Stimulated activated naive CD8-positive, alpha-beta T cell treated with anti-CD3 and anti-CD28 coated beads, Interleukin-15, Interleukin-2, amounts not matched to agents 100 U/mL and 50 U/mL, for 24 hours (primary cell): ENCODE measurements at places on chromosomes 12 and 14.
A peak's percentile ranks its signal among the peaks of the same experiment; 100 is the strongest.

DNA sequence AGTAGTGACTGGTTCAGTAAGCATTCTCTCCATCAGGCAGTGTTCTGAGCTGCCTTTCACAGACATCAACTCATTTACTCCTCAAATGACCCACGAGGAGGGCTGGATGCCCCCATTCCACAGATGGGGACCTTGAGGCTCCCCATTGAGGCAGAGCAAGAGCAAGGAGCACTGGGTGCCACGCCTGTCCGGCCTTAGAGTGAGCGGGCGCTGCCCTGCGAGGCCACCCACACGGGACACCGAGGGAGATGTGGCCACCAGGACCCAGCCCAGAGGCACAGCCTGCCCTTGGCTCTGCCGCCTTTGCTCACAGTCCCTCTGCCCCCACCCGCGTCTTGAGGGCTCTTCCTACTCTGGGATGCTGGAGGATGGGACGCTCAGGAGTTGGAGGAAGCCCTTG, 3.0 kb downstream of the FBRSL1 start:
- no peak for DNase-seq

GRCh38 chr12:21614506-21614905, 9.9 kb upstream of the GYS2 start:
- DNase-seq, result no peak

- DNase-seq, result no peak
These were observed 250.4 kb downstream of the CHST11 start for GRCh38 chr12:104707194-104707593.

- no peak for DNase-seq
These were observed 40.6 kb downstream of the SPRING1 start for GRCh38 chr12:116697305-116697704.

DNA sequence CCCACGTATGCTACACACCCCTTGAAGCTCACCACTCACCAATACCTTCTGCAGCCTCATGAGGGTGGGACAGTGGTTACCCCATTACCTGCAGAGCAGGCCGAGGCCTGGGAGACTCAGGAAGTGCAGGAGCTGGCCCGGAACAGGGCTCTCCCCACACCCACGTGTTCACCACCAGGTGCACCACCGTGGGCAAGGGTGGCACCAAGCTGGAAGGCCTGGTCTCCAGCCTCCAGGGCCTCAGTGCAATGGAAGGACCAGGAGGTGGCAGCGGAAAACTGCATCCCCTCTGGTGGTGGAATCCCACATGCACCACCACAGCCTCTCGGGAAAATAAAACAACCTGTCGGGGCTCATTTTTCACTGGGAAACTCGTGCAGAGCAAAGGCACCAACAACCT, 36.4 kb downstream of the ITPK1 start:
- DNase-seq, result no peak

GRCh38 chr12:92796650-92797049, 93.9 kb downstream of the PLEKHG7 start:
- DNase-seq, result no peak

DNA sequence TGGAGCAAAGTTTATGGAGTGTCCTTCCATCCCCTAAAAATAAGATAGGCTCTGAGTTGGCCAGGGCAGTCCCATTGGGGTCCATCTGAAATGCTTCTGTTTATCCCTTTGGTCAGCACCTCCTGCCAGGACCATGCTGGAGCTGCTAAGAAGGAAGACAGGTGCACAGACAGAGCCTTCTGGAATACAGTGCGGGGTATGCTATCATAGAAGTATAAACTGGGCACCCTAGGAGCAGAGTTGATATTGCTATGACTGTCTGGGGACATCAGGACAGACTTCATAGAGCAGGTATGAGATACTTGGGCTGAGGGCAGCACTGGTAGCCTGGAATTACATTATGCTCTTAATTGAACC, 170.4 kb upstream of the HIF1A start:
- no peak for DNase-seq

GRCh38 chr12:14959126-14959440, 2.3 kb downstream of the ARHGDIB start:
- peak; percentile 51 for DNase-seq

- DNase-seq, result peak; percentile 84
These were observed 39.9 kb downstream of the CORO1C start for GRCh38 chr12:108691175-108691997.

DNA sequence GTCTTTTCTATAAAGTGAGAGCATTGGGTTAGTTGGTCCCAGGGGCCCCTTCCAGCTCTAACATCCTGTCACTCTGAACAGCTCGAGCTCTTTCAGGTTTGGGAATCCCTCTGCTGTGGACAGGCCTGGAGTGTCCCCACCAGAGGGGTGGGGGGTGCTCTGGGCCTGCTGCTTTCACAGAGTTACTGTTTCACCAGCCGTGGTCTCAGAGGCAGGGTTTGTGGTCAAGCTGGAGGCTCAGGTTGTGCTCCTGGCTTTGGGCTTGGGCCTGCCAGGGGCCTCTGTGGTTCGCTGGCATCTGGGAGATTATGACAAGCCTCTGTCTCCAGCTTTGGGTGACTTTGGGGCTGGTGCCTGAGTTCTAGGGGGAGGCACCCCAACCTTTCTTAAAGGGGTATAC, 59.6 kb downstream of the FBXL14 start:
- DNase-seq, result no peak

DNA sequence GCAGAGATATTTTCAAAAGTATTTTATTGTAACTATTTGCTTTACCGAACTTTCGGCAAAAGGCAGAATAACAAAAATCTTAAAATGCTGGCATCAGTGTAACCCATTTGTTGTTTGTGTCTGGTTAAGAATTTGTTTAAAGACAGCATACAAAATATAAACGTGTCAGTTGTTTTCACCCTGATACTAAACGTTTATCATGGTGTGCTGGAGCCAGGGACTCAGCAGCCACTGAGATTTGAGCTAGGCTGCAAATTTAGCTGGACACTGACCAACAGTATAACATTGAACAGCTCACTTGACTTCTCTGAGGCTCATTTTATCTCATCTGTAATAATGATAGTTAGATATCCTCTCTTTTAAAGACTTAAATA, 183.7 kb downstream of the TMTC3 start:
- no peak for DNase-seq

DNA sequence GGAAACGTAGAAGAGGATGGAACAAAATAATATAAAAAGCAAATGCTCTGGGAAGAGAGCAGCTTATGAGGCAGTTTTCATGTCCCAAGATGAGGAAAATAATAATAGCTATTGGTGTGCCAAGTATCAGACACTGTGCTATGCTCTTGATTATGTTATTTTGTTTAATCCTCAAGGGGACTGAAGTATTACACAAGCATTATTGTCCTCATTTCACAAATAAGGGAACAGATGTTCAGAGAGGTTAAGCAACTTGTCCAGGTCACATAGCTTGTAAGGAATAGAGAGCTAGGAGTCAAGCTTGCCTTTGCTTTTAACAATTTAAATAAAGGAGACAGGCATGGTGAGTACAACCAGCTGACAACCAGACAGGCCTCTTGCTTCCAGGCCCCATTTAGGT, 26.9 kb upstream of the LTBP2 start:
- DNase-seq, result no peak

DNA sequence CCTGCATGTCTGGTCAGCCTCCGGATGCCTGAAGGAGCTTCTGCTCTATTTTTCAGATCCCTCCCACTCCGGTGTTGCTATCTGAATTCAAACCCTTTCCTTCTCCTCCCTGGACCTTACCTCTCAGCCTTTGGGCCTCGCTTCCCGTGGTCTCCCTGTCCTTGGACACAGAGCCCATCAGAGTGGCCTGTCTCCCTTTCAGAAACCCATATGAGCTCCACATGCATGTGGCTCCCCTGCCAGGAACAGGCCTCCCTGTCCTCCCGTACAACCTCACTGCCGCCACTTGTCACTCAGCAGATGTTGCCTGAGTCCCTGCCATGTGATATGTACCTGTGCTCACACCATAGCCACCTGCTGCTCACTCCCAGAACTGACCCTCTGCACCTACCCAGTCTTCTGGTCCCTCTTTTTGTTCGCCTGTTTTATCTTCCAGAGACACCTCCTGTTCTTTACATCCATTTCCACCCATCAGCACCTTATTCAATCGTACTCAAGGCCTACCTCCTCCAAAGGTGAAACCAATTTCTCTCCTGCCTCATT, 182.5 kb downstream of the ZFP36L1 start:
- DNase-seq, result no peak

DNA sequence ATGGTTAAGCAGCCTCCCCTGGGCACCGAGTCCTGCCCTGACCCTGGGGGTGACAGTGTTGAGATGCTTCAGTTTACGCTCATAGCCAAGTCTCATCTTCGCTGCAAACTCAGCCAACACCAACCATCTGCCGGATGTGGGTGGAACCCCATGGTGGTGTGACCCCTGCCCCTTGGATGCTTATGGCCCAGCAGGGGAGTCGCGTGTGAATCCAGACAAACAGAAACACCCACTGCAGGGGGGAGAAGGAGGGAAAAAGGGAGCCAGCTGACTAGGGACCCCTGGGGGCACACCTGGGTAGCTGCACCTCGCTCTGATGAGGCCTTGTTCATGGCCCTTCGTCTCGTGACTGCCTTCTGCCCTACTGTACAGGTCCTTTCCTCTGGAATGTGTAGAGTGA, 23.8 kb downstream of the AACS start:
- no peak for DNase-seq

DNA sequence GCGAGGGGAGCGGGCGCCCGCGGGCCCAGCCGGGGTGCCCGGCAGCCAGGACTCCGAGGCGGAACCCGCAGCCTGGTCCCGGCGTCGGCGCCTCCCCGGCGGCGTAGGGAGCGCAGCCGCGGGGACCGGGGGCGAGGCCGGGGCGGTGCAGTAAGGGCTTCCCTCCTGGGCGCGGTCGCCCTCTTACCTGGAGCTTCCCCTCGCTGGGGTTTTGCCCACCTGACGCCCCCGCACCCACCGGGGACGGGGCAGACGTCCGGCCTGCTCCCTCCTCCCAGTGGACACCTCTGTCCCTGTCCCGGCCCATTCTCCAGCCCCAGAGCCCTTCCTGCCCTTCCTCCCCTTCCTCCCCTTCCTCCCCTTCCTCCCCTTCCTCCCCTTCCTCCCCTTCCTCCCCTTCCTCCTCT, 413 bp upstream of the TUBA1C start:
- peak; percentile 66 for DNase-seq

GRCh38 chr12:22321638-22322037, 12.9 kb downstream of the ST8SIA1 start:
- DNase-seq, result no peak

GRCh38 chr12:9342614-9343353, 134.6 kb upstream of the PZP start:
- no peak for DNase-seq

GRCh38 chr12:110301065-110301806, 20.2 kb downstream of the ATP2A2 start:
- DNase-seq, result no peak

- DNase-seq, result peak; percentile 54
These were observed 175.8 kb downstream of the TTC8 start for GRCh38 chr14:89000007-89000942.

DNA sequence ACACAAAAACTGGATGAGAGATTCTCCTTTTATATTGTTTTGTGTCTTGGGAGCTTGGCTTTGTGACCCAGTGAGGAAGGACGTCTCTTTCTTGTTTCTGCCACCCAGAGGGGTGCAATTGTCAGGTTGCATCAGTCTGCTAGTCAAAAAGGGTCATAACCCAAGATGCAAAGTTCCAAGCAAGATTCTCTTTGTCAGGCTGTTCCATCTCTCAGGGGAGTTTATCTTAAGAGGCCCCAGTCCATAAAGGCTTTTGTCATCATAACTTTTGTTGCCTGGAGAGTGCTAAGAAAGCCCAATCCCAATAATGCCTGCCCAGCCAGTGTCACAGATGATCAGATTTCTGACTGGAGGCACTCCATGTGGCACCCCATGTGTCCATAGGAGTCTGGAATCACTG, 444.9 kb downstream of the TRHDE start:
- no peak for DNase-seq

DNA sequence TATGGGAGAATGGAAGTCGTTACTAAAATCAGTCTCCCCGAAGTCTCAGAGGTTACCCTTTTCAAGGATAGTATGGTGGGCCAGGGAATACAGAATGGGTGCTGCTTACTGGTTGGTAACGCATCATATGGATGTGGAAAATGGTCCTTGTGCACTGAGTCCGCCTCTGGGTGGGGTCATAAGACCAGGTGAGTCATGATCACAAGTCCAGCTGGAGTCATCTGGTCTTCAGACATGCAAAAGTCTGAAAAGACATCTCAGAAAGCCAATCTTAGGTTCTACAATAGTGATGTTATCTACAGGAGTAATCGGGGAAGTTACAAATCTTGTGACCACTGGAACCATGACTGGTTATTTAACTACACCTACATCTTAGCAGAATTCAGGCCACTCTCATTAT, 71.9 kb upstream of the TCL1B start:
- DNase-seq, result no peak

DNA sequence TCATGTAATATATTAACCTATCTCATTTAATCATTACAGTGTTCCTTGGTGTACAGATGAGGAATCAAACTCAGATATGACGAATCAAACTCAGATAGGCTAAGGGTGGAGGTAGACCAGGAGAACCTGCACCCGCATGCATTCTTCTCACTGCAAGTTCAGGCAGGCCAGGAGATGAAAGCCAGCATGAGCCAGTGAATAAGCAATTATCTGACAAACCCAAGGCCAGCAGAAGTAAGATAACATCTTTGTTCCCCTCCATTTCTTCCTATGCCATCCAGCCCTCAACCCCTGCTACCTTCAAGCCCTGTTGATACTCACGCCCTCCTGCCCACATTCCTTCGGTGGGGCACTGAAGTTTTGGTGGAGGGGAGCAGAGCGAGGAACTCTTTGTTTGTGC, 152.2 kb downstream of the ETV6 start:
- no peak for DNase-seq

GRCh38 chr14:41360126-41360525, 246.6 kb upstream of the LRFN5 start:
- DNase-seq, result no peak

GRCh38 chr14:105030194-105030593, 9.3 kb upstream of the CDCA4 start:
- no peak for DNase-seq

DNA sequence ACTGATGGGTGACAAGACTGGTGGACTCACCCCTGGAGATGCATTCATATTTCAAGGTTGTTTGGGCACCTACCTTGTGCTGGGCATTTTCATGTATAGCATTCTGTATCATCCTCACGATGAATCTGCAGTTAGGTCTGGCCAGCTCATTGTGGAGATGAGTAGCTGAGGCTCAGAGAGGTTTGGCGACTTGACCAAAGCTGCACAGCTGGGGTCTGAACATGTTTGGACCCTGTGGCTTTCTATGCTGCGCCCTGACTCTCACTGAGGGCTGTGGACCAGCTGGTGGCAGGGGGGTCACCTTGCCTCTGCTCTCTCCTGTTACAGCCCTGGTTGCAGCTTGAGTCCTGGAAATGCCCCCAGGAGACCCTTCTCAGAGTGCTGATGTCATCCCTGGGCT, 24.9 kb upstream of the CCDC63 start:
- no peak for DNase-seq

DNA sequence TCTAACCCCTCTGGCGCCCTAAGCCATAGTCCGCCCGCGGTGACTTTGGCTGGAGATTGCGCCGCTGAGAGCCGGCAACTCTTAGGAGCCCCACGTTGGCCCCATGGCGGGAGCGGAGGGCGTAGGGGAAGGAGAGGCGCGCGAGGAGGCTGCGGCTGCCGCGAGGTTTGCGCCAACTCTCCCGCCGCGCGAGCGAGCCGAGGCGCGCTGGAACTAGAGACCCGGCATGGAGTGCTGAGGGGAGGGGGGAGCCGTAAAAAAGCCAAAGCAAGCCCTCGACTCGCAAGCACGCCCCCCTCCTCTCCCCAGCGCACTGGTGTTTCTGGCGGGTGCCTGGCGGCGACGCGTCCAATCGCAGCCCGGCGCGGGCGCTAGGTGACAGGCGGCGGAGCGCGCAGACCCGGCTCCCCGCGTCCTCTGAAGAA, at the start of gene SYT10:
Gene SYT10 (minus strand): TSS at position 233 of the 425 bp plus-strand sequence. CDS start 297 bp downstream, outside the sequence.
- peak; percentile 6 for DNase-seq

GRCh38 chr12:18703321-18703720, 34.5 kb downstream of the PLCZ1 start:
- no peak for DNase-seq
